Heart left ventricle (tissue), 16 donors: ENCODE measurements at places on chromosomes 13 and 19. TPM values are rescaled to one million over a fixed set of nuclear protein-coding genes. Genes with fewer than 3 reads are reported as not detected.

Gene TUBA3C
- polyA plus RNA-seq, result not detected

Gene POLR2I
- 93.1 TPM for polyA plus RNA-seq

Gene SPTBN4
- 2.3 TPM for polyA plus RNA-seq

Gene CCDC70
- not detected for polyA plus RNA-seq

Gene SUCLA2
- 36.5 TPM for polyA plus RNA-seq

Gene KLC3
- 0.32 TPM for polyA plus RNA-seq

Gene NAA16
- polyA plus RNA-seq, result 6.2 TPM

Gene C1QTNF9
- polyA plus RNA-seq, result 4.3 TPM

Gene ZNF439
- 3.7 TPM for polyA plus RNA-seq

Gene CERS4
- 11.1 TPM for polyA plus RNA-seq

Gene FXYD1
- 439 TPM for polyA plus RNA-seq

Gene ZNF534
- 0.30 TPM for polyA plus RNA-seq

Gene MISP3
- 5.7 TPM for polyA plus RNA-seq

Gene GDF15
- 0.33 TPM for polyA plus RNA-seq

Gene LGALS7
- polyA plus RNA-seq, result 0.33 TPM

Gene DYRK1B
- 19.7 TPM for polyA plus RNA-seq

Gene ZBTB32
- polyA plus RNA-seq, result not detected

Gene MISP
- polyA plus RNA-seq, result not detected

Gene PALM
- polyA plus RNA-seq, result 23.8 TPM

Gene SLITRK6
- 0.12 TPM for polyA plus RNA-seq

Gene CABP5
- polyA plus RNA-seq, result not detected

Gene ZNF772
- 9.1 TPM for polyA plus RNA-seq

Gene CAMSAP3
- polyA plus RNA-seq, result 0.34 TPM
